ENCODE measurements at places on chromosomes 5 and 9.

DNA sequence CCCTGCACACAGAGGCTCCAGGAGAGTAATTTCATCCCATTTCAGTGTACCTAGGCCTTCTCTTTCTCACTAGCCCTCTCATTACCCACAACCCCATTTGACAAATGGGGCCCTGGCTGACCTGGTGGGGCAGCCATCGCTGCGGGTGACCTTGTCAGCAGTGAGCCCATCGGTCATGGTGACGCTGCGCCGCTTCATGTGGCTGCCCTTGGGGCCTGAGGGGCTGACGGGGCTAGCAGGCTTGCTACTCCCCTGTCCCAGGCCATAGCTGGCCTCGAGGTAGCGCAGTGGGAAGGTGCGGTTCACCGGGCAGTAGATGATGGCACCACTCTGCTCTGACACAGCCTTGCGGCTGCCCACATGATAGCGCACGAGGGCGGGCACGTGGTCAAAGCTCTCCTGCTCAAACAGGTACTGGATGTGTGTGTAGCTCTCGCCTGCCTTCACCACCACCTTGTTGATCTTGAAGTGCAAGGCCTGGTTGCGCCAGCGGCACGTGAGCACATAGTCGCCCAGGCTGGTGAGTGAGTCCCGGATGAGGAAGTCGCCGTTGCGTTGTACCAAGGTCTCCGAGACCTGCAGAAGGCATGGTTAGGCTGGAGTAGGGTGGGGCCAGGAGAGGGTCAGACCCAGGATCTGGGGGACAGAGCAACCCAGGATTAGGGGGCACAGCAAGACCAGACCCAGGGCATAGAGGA is 14.1 kb upstream of the TOR2A start:
- DNase-seq = no peak

DNA sequence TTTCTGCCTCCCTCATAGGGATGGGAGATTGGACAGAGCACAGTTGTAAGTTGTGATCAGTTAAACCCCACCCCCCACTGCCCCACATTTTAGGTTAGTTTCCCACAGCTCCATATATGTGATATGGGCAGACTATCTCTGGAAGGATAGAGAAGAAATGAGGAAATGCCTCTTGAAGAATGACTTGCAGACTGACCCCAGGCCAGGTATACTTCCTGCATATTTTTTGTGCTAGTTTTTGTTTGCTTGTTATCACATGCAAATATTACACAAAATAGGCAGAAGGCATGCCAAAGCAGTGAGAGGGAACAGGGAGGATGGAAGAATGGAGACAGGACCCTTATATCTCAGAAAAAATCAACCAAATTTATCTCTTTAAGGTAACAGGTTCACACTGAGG is 10.1 kb upstream of the GLRX start:
- no peak for DNase-seq

GRCh38 chr5:96157077-96157780 is 195.6 kb upstream of the ELL2 start:
- DNase-seq = no peak

- no peak for DNase-seq
Measured at GRCh38 chr9:20436476-20437195, 185.7 kb downstream of the MLLT3 start.
